ENCODE measurements at places on chromosomes 1 and 21.

DNA sequence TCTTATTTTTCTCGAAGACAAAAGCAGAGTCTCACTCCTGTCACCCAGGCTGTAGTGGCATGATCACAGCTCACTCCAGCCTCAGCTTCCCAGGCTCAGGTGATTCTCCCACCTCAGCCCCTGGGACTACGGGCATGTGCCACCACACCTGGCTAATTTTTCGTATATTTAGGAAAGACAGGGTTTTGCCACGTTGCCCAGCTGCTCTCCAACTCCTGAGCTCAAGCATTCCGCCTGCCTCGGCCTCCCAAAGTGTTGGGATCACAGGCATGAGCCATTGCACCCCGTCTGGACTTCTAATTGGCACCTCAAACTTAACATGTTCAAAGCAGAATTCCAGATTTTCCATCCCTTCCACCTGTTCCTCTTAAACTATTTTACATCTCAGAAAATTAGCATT, 19.0 kb upstream of the LRRC8C start:
- no peak for DNase-seq

DNA sequence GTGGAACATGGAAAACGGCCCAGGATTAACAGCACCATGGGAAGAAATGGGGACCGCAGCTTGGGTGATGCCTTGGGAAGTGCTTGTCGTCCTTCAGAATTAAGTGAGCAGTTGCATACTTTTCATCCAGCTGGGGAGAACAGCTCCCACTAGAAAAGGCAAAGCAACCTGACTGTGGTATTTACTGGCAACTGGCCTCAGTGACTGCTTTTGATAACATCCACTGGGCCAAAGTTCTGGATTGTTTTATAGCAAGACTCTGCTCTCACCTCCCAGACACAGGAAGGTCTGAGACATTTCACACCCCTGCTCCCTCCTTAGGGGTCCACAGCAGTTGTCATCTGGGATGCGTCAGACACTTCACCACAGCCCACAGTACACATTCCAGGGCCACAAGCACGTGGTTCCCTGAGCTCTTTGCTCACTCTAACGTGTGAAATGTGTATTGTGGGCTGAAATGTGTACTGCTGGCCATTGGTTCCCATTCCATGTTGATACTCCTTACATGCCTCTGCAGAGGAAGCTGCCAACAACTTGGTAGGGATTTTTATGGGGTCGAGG, 6.6 kb downstream of the PAPPA2 start:
- no peak for DNase-seq

DNA sequence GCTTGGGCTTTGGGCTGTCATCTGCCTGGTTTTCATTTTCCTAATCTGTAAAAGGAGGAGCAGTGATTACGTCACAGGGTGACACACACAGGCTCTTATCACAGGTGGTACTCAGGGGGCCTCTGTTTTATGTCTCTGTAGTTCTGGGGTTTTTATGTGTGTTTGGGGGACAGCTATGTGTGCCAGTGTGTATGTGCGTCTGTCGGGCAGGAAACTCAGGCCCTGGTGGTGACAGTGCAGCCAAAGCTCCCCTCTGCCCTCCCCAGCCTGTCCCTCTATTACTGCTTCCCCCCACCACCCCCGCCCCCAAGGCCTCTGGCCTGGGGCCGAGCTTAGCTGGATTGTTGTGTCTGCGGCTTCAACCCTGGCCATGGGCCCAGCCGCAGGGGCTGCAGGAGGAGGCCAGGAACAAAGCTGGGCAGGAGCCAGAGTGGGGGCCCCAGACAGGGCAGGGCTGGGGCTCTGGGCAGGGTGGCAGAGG, 13.3 kb downstream of the MFAP2 start:
- no peak for DNase-seq

GRCh38 chr1:227777156-227777555, 38.3 kb upstream of the PRSS38 start:
- no peak for DNase-seq

GRCh38 chr21:37603129-37603528, 236.6 kb downstream of the DYRK1A start:
- no peak for DNase-seq

DNA sequence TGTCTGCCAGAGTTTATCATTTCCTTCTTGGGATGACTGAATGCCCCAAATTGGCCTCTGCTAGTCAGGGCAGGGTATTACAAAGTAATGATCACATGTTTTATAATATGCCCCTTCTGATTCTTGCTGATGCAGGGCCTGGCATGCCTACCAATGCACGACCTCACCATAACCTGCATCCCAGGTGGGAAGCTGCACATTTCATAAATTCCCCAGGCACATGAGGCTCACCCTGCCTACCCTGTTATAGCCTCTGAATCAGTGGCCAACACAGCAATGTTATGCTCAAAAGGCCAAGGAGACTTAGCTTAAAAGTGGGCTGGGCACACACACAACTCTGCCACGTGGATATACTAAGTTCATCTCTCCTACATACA, 28.0 kb upstream of the XPR1 start:
- DNase-seq = no peak

DNA sequence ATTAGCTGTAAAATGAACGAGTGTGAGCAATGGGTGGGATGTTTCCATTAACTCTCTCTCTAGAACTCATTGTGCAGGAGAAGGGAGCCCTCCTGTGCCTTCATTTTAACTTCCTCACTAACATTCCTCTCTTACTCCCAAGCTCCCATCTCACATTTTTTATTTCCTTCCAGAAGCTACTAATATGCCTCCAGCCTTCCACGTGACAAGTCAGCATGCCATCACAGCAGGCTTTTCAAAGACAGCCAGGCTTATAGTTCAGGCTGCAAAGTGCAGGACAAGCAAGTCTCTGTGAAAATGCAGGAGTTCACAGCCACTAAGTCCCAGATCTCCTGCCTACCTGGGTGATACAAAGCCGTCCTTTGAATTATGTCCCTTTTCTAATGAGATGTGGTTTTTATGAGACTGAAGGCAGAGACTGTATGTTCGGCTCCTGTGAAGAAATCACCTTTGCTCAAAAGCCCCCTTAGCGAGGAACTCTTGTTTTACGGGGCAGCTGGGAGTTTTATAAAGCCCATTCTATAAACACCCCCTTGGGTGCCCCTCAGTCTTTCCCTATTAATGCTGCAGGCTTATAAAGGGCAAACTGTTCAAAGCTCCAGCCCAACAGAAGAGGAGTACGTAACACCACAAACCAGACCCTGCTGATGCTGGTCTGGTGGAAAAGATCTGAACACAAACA, 14.8 kb upstream of the ANGPTL7 start:
- DNase-seq = no peak
